Activated naive CD8-positive, alpha-beta T cell treated with anti-CD3 and anti-CD28 coated beads for 36 hours (primary cell): ENCODE measurements at places on chromosomes 4 and X. TPM values are rescaled to one million over a fixed set of nuclear protein-coding genes. Genes with fewer than 3 reads are reported as not detected.

GRCh38 chr4:173509036-173510001, 20.7 kb downstream of the HAND2 start:
- DNase-seq = no peak

DNA sequence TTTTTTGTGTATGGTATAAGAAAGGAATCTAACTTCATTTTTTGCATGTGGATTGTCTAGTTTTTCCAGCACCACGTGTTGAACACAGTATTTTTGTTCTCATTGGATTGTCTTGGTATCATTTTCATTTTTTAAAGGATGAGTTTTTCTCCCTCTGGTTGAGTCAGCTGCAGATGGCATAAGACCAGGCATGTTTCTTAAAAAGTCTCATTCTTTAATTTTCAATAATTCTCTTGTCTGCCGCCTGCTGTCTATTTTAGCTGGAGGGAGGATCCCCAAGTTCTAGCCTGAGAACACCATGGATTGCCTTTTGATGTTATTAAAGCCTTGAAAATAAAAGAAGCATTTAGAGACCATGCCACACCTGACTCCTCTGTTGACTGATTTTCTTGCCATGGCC, 263.8 kb downstream of the ARHGAP24 start:
- DNase-seq = no peak

DNA sequence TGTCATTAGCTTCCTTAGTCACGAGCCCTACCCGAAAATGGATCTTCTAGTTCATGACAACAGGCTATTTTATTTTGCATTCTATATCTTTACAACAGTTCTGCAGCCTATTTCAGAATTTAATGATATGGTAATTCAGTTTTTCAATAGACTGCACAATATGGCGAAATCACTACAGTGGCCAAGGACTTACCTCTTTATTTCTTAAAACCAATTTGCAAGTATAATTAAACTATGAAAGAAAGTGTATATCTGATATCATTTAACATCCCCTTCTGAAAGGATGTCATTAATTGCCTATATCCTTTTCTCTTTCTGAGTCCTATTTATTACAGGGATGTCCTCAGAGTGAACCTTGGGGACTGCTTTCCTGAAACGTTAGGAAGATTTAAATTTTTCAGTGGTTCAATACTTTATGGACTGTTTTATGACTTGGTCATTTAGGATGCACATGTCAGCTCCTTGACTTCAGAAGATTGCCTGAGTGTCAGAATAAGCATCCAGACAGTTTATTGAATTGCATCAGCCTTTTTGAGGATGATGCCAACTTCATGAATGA, 190.8 kb upstream of the GEMIN8 start:
- no peak for DNase-seq

GRCh38 chrX:3788494-3789233, 75.2 kb upstream of the PRKX start:
- no peak for DNase-seq

- no peak for DNase-seq
Observed at GRCh38 chr4:20297261-20297660, 45.6 kb downstream of the SLIT2 start.

- no peak for DNase-seq
Observed at GRCh38 chr4:148030193-148030873, 298.4 kb downstream of the ARHGAP10 start.

DNA sequence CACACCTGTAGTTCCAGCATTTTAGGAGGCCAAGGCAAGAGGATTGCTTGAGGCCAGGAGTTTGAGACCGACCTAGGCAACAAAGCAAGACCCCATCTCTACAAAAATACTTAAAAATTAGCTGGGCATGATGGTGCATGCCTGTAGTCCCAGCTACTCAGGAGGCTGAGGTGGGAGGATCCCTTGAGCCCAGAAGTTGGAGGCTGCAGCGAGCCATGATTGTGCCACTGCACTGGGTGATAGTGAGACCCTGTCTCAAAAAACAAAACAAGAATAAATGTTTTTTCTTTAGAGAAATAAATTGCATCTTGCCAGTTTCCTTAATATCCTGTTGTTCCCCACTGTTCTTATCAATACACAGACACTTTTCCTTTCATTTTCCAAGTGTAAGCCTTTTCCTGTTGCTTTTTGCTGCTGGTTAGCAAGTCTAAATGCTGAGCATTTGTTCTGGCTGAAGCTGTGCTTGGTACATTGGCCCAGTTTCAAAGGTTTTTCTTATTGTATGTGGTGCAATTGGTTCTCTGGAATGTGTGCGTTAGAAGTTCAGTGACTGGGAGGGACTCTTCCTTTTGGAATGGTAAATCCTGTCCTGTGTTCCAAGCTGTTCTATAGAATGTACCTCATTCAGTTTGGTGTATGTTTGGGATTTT, 98.2 kb downstream of the AFF1 start:
- no peak for DNase-seq

DNA sequence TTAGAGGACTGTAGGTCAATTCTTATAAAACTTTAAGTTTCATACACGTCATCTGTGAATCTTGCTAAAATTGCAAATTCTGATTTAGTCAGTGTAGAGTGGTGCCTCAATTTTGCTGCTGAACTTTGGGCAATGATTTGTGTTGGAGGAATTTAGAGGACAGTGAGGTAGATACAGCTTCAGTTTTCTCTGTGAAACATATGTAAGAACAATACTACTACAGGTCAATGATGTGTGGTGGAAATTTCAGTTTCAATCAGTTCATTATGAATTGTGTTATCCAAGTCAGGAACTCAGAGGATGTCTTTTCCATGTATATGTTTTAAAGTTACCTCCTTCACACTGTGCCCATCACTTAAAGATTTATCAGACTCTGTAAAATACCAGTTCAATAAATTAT, 1597.8 kb upstream of the PCDH10 start:
- no peak for DNase-seq

GRCh38 chr4:180898305-180898704, 1344.9 kb upstream of the TENM3 start:
- no peak for DNase-seq

Gene MAGEB6B
- total RNA-seq = not detected
